Stimulated activated CD8-positive, alpha-beta memory T cell treated with anti-CD3 and anti-CD28 coated beads, Interleukin-7, amount 100 ng/mL, for 4 hours (primary cell): ENCODE measurements at places on chromosomes 3 and 15.

GRCh38 chr3:14617508-14618023 is 34.0 kb upstream of the CCDC174 start:
- DNase-seq, result no peak

GRCh38 chr15:69474291-69474690 is 21.7 kb downstream of the RPLP1 start:
- no peak for DNase-seq

DNA sequence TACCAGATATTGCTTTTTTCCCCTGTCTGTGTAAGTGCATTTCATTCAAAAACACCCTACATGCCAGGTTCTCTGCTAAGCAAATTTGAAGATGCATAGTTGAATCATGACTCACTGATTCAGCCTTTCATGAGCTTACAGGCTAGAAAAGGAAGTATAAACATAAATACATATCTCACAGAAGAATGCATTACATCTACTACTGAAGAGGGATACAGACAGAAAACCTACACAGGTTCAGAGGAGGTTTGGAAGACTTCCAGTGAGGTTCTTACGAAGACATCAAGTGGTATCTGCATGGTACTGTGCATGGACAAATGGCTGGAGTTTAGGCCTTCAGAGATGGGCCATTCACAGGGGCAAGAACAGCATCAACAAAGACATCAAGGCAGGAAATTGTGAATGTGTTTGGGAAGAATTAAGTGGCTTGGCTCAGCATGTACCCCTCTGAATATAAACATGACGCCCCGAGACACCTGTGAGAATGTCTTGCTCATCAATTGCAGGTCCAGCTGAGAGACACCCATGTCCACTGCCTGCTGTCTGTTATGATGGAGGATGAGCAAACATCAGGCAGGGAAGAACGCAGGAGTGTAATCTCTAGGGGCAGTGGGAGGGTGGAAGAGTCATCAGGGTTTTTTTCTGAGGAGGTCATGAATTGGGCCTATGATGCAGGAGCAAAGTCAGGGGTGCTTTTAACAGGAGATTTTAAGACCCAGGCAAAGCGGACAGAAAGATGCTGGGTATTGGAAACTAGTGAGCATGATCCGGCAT is 105.1 kb upstream of the GALNT15 start:
- DNase-seq, result no peak

DNA sequence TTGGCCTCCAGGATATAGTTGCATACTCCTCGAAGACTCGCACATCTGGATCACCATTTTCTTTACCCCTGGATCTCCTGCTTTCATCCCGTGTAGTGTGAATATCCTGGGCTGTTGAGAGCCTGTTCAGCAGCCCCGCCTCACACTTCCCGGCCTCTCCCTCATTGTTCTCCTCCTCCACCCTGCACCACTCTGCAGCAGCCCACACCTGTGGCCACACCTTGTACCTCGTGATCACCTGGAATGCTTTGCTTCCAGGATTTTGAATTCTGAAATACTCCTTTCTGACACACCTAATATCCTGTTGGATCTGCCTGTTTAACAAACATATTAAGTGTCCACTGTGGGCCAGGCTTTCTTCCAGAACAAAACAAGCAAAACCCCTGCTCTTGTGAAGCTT is 14.4 kb downstream of the ABHD17C start:
- DNase-seq, result no peak

GRCh38 chr3:18672561-18672960 is 247.4 kb upstream of the SATB1 start:
- no peak for DNase-seq

DNA sequence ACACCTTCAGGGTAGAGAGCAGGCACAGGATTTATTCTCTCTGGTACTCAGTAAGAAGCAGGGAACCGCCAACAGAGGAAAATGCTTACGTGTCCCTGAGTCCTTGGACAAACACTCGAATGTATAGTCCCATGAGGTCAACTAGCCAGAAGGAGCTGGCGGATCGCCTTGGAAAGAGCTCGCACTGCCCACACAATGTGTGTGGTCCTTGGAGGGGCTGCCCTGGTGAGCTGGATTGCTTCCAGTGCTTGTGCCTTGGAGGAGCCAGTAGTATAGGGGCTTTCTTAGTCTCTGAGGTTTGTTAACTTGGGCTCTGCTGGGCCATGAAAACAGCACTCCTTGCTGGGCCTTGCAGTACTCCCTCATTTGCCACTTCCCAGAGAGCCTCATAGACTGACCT is 40.7 kb upstream of the VILL start:
- DNase-seq, result no peak

- DNase-seq, result peak; percentile 48
These were observed 42.2 kb downstream of the TBC1D2B start for GRCh38 chr15:78035321-78035751.

GRCh38 chr3:28726840-28727239 is 378.2 kb upstream of the AZI2 start:
- no peak for DNase-seq

DNA sequence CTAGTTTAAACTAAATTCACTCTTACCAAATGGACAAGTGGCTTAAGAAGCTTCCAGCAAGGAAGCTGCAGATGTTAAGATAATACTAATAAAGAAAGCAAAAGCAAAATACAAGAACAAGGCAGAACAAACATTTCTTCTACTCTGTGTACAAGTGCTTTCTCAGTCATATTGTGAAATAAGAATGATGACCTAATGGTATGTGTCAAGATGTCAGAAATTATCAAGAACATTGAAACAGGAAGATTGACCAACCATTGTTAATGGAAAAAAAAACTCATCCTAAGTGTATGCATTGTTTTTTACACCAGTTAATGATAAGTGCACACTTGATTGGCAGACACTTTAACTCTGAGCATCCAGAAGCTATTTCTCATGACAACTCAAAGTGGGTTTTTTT is 65.4 kb upstream of the P2RY1 start:
- no peak for DNase-seq

GRCh38 chr3:19543212-19543841 is 390.7 kb downstream of the EFHB start:
- DNase-seq, result no peak
